Aorta (tissue), 5 donors: ENCODE measurements at places on chromosomes 11 and 22.

GRCh38 chr22:36287881-36288515 lies 35.1 kb downstream of the APOL1 start:
- no peaks in the 10 kb centered on the region for H3K4me1 ChIP-seq
- H3K27me3 ChIP-seq, result no peaks in the 10 kb centered on the region
- H3K27ac ChIP-seq, result no peak overlapping the region
- H3K36me3 ChIP-seq, result peaks cover 39% of the 10 kb centered on the region
- DNase-seq, result peak; percentile 67
- no peak overlapping the region for H3K4me3 ChIP-seq

GRCh38 chr11:27913650-27914049 lies 194.3 kb downstream of the KIF18A start:
- H3K27me3 ChIP-seq, result no peaks in the 10 kb centered on the region
- no peaks in the 10 kb centered on the region for H3K4me1 ChIP-seq
- no peak overlapping the region for H3K27ac ChIP-seq
- no peak for DNase-seq
- no peaks in the 10 kb centered on the region for H3K36me3 ChIP-seq
- no peak overlapping the region for H3K4me3 ChIP-seq

DNA sequence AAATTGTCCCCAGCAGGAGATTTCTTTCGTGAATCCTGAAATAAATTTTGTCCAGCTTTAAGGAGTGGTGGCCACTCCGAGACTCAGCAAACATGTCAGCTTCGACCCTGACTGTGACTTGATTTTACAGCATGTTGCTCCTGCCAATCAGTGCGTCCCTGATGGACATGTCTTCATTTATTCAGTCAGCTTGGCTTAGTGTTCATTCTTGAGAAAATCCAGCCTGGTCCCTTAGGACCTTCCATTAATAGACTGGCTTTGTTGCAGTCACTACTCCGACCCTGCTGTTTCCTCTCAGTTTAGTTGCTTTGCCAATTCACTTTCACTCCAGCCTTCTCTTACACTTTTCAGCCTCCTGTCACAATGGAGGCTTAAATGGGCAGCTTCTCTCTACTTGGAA lies 30.5 kb downstream of the TMPRSS5 start:
- no peaks in the 10 kb centered on the region for H3K27me3 ChIP-seq
- peak overlapping the region; percentile 87 for H3K27ac ChIP-seq
- DNase-seq, result no peak
- H3K36me3 ChIP-seq, result no peaks in the 10 kb centered on the region

DNA sequence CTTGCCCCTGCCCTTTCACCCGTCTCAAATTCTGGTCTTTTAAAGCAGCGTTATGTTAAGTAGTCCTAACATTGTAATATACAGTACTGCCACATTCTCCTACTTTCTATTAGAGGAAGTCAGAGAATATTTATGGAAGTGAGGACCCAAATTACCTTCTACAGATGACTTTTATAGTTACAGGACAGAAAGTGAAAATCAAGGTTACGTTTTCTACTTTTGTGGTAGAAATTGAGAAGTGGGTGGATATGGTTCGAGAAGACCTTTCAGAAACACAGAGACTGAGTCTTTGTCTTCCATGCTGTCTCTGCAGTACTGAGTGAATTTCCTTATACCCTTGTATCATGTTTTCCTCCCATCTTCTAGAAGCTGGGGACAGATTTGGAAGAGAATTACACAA lies 17.1 kb downstream of the SC5D start:
- no peak for DNase-seq
- no peak overlapping the region for H3K4me3 ChIP-seq
- H3K27me3 ChIP-seq, result no peaks in the 10 kb centered on the region
- no peaks in the 10 kb centered on the region for H3K4me1 ChIP-seq

DNA sequence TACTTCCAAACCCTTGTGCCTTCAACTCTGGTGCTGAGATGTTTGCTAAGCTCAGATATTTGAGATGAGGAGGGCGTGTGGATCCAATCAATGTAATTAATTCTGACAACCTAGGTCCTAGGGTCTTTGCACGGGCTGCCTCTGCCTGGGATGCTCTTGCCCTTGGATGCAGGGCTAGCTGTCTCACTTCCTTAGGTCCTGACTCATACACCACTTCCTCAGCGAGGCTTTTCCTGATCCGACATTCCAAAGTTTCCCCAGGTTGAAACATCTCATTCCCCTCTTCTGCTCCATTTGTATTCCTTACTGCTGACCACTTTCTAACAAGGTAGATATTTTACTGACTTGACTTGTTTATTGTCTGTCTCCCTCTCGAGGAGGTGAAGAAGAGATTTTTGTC lies 43.0 kb upstream of the NTM start:
- H3K27ac ChIP-seq, result no peak overlapping the region
- no peaks in the 10 kb centered on the region for H3K27me3 ChIP-seq
- no peak for DNase-seq

GRCh38 chr11:102410382-102410784 lies 42.2 kb downstream of the TMEM123 start:
- H3K4me3 ChIP-seq, result no peak overlapping the region
- no peaks in the 10 kb centered on the region for H3K27me3 ChIP-seq
- H3K27ac ChIP-seq, result no peak overlapping the region
- DNase-seq, result no peak
- H3K36me3 ChIP-seq, result no peaks in the 10 kb centered on the region

- no peaks in the 10 kb centered on the region for H3K36me3 ChIP-seq
- no peaks in the 10 kb centered on the region for H3K27me3 ChIP-seq
- no peak for DNase-seq
- no peak overlapping the region for H3K27ac ChIP-seq
Observed at GRCh38 chr11:108622341-108622740, 28.8 kb upstream of the EXPH5 start.

GRCh38 chr11:16454289-16454863 lies 98.0 kb upstream of the SOX6 start:
- DNase-seq, result no peak
- no peaks in the 10 kb centered on the region for H3K4me1 ChIP-seq
- no peak overlapping the region for H3K4me3 ChIP-seq
- H3K36me3 ChIP-seq, result no peaks in the 10 kb centered on the region
- no peak overlapping the region for H3K27ac ChIP-seq

GRCh38 chr22:45774001-45774670 lies 102.5 kb downstream of the ATXN10 start:
- H3K27ac ChIP-seq, result no peak overlapping the region
- DNase-seq, result no peak
- no peaks in the 10 kb centered on the region for H3K36me3 ChIP-seq
- H3K4me3 ChIP-seq, result no peak overlapping the region
- H3K27me3 ChIP-seq, result no peaks in the 10 kb centered on the region

DNA sequence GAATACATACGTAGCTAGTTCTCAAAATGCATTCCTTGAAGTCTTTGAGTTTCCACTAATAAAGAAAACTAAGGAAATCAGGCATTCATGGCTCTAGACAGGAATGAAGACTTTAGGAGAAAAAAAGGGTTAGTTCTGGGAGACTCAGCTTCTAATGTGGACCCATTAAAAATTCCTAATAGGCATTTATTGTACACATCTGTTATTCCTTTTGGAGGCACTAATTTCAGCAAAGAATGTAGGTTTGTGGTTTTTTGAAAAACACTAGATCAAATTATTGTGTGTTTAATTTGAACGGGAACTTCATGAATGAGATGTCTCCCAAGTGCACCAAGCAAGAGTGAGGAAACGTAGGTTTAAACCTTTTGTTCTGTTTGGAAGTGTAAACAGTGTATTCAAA lies 42.7 kb downstream of the PARVA start:
- H3K4me3 ChIP-seq, result no peak overlapping the region
- DNase-seq, result no peak
- H3K4me1 ChIP-seq, result no peaks in the 10 kb centered on the region
- H3K27ac ChIP-seq, result no peak overlapping the region
- no peaks in the 10 kb centered on the region for H3K36me3 ChIP-seq
- H3K27me3 ChIP-seq, result no peaks in the 10 kb centered on the region

- H3K27me3 ChIP-seq, result no peaks in the 10 kb centered on the region
- peaks cover 6% of the 10 kb centered on the region for H3K36me3 ChIP-seq
- DNase-seq, result no peak
Observed at GRCh38 chr22:45793892-45794291, 122.3 kb downstream of the ATXN10 start.

DNA sequence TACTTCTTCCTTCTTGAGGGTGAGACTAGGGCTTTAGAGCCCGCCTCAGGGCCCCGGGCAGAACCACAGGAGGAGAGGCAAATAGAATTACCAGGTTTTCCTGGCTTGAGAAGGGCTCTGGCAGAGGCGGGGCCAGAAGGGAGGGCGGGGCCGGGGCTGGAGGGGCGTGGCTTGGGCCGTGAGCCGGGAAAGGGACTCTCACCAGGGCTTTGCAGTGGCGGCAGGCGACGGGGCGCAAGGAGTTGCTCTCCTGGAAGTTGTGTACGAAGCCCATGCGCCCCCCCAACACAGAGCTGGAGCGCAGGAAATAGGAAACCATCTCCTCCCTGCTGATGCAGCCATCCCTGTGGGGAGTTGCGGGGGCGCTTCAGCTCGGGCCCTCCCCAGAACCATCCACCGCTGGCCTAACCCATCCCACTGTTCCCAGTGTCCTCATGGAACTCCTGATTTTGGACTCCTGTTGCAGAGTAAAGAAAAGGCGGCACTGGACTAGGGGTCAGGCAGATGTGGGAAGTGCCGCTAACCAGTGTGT lies 6.9 kb upstream of the NRXN2 start:
- peak; percentile 82 for DNase-seq
- H3K27ac ChIP-seq, result no peak overlapping the region

DNA sequence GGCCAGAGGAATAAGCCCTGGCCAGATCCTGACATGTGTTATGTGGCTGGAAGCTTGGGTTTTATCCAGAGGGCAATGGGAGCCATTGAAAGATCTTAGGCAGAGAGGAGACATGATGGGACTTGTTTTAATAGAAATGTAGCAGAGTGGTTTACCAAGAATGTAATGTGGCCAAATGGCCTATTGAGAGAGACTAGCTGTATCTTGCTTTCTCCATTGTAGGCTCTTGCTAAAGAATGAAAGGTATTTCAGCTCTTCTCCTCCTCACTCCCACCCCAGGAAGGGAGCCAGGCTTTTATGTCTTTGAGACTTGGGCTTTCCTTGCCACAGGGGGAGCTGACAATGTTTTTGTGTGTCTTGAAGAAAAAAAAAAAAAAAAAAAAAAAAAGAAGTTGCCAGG lies 82.3 kb downstream of the TRIM29 start:
- DNase-seq, result no peak
- no peaks in the 10 kb centered on the region for H3K36me3 ChIP-seq
- H3K27me3 ChIP-seq, result no peaks in the 10 kb centered on the region
- no peak overlapping the region for H3K27ac ChIP-seq
- no peaks in the 10 kb centered on the region for H3K4me1 ChIP-seq
- no peak overlapping the region for H3K4me3 ChIP-seq

- H3K4me1 ChIP-seq, result peaks cover 8% of the 10 kb centered on the region
- H3K27ac ChIP-seq, result peak overlapping the region; percentile 14
- H3K4me3 ChIP-seq, result peak overlapping the region; percentile 23
- no peaks in the 10 kb centered on the region for H3K27me3 ChIP-seq
- peaks cover 3% of the 10 kb centered on the region for H3K36me3 ChIP-seq
Observed at GRCh38 chr11:33040033-33040861, 875 bp downstream of the TCP11L1 start.

DNA sequence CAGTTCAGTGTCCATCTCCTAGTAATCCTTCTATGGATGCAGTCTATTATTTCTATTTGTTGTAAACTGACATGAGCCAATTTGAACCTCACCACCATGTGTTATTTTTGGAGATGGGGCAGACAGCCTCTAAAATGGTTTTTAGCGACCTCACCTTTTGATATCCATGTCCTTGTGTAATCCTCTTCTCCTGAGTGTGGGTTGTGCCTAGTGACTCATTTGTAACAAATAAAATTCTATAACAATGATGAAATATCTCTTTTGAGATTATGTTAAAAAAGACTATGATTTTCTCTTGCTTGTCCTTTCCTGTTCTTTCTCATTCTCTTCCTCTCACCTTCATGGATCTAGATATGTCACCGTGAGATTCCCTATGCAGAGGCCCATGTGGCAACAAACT lies 554.6 kb upstream of the ANO3 start:
- DNase-seq, result no peak
- H3K36me3 ChIP-seq, result no peaks in the 10 kb centered on the region
- H3K27me3 ChIP-seq, result no peaks in the 10 kb centered on the region
